Vagina (tissue), 2 donors: ENCODE measurements at places on chromosomes 5 and 9. TPM values are rescaled to one million over a fixed set of nuclear protein-coding genes. Genes with fewer than 3 reads are reported as not detected.
A peak's percentile ranks its signal among the peaks of the same experiment; 100 is the strongest.

DNA sequence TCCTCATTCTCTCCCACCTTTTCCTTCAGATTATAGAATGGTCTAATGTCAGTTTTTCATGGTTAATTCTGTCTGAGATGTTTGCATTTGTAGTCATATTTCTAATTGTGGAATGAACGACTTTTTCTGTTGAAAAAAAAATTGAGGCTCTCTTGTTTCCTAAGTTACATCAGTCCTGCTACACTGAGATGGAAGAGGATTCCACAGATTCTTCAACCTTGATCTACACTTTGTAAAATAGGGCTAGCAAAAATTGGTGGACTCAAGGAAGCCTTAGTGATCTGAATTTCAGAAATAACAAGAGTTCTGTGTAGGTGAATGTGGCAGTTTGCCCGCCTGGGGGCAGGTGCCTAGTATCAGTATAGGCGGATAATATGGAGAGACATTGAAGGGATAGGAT lies 51.9 kb downstream of the ERBIN start:
- no peaks in the 10 kb centered on the region for H3K27me3 ChIP-seq
- H3K4me3 ChIP-seq, result no peak overlapping the region
- H3K4me1 ChIP-seq, result peaks cover 6% of the 10 kb centered on the region
- no peaks in the 10 kb centered on the region for H3K36me3 ChIP-seq
- no peak for DNase-seq

DNA sequence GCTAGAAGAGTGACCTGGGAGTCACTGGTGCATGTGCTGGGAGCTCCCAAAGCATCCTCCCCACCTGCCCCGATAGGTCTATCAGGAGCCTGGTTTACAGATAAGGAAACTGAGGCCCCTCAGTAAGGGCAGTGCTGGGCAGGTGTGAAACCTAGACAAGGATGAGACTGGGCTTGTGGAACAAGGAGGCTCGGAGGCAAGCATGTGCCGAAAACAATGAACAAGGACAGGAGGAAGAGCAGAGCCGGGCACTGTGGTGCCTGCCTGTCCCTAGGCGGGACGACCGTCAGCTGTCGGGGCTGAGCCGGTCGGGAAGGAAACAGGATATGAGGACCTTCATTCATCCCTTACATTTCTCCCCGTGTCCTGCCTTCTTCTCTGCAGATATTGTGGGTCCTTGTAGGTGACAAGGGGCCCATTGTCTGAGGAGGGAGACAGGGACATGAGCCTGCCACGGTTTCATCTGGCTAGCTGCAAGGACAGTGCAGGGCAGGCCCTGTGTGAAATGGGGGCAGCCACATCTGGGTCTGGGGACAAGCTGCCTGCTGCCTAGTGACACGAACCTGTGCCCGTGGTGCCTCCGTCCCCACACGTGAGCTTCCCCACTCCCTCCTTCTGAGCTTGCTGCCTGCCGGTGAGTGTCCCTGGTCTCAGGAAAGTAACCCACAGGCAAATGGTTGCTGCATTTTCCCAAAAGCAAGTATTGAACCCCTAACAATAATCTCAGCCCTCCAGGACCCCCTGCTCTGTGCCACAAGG lies 18.6 kb downstream of the FGD3 start:
- peak overlapping the region; percentile 53 for H3K27ac ChIP-seq
- H3K4me3 ChIP-seq, result peak overlapping the region; percentile 5
- H3K36me3 ChIP-seq, result no peaks in the 10 kb centered on the region
- no peak for DNase-seq
- no peaks in the 10 kb centered on the region for H3K27me3 ChIP-seq

DNA sequence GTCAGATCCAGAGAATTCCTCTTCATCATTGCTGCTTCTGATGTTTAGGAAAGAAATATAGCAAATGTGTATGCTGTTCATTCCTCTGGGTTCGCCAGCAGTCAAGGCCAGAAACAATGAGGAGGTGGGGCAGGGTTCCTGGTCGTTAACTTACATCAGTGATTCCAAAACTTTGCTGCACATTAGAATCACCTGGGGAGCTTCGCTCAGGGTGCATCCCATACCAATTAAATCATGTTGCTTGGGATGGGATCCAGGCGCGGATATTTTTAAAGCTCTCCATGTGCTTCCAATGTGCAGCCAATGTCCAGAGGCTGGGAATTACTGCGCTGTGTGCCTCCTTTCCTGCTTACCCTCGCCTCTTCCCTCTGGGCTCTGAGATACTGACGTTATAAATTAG lies 227.9 kb upstream of the KLF9 start:
- H3K27ac ChIP-seq, result no peak overlapping the region
- no peaks in the 10 kb centered on the region for H3K36me3 ChIP-seq
- no peak for DNase-seq
- no peaks in the 10 kb centered on the region for H3K4me1 ChIP-seq

DNA sequence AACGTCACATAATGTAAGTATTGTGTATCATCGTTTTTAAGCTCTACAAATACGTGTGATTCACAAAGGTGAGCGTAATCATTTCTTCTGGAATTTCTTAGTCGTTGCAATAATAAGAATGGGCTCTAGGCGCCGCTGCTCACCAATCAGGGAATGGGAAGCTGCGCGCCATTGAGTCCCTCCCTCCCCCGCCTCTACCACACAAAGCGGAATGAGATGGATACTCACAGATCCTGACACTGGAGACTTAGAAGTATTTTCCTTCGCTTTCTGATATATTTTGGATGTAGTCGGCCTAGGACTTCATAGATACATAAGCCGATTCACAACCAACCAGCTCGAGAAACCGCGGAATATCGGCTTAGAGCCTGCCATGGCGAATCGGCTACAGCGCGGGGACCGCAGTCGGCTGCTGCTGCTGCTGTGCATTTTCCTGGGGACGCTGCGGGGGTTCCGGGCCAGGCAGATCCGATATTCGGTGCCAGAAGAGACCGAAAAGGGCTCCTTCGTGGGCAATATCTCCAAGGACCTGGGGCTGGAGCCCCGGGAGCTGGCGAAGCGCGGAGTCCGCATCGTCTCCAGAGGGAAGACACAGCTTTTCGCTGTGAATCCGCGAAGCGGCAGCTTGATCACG lies at the start of gene PCDHGA11:
TSS of gene PCDHGA11 (plus strand) at position 197 of the 634 bp plus-strand sequence. CDS start at position 374, 177 bp downstream.
- no peaks in the 10 kb centered on the region for H3K27me3 ChIP-seq
- H3K4me1 ChIP-seq, result no peaks in the 10 kb centered on the region
- H3K4me3 ChIP-seq, result peak within 1 kb of the TSS; percentile 17
- H3K27ac ChIP-seq, result no peak within 1 kb of the TSS
- no peak for DNase-seq
- H3K36me3 ChIP-seq, result peaks cover 4% of the 10 kb centered on the region

- no peak for DNase-seq
- H3K27ac ChIP-seq, result no peak overlapping the region
- no peaks in the 10 kb centered on the region for H3K36me3 ChIP-seq
- no peaks in the 10 kb centered on the region for H3K27me3 ChIP-seq
- no peaks in the 10 kb centered on the region for H3K4me1 ChIP-seq
Measured at GRCh38 chr9:87108661-87109060, 161.4 kb upstream of the GAS1 start.

DNA sequence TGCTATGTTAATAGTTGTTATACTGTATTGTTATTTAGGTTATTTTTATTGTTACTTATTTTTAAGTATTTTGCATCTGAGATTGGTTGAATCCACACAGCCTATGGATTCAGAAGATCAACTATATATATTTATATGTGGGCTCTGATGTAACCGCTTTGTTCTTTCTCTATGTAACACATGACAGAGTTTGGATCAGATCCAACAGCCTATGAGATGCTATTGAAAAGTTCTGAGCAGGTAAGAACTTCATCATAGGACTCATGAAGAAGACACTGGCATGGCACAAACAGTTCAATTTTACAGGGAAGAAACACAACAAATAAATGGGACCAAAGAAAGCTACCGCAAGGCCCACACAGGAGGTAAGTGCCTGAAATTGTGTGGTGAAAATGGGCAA lies 93.4 kb downstream of the GNAQ start:
- peaks cover under 1% of the 10 kb centered on the region for H3K4me1 ChIP-seq
- no peak overlapping the region for H3K27ac ChIP-seq
- no peak for DNase-seq
- H3K36me3 ChIP-seq, result no peaks in the 10 kb centered on the region

- no peak for DNase-seq
- no peak overlapping the region for H3K4me3 ChIP-seq
- no peaks in the 10 kb centered on the region for H3K4me1 ChIP-seq
Measured at GRCh38 chr5:138068742-138069600, 14.9 kb upstream of the WNT8A start.

- no peaks in the 10 kb centered on the region for H3K27me3 ChIP-seq
- no peak overlapping the region for H3K4me3 ChIP-seq
- no peaks in the 10 kb centered on the region for H3K36me3 ChIP-seq
- H3K27ac ChIP-seq, result no peak overlapping the region
- DNase-seq, result no peak
- no peaks in the 10 kb centered on the region for H3K4me1 ChIP-seq
Measured at GRCh38 chr9:75482566-75482965, 394.3 kb downstream of the OSTF1 start.

GRCh38 chr9:95315108-95315746 lies 2.3 kb downstream of the FANCC start:
- no peaks in the 10 kb centered on the region for H3K27me3 ChIP-seq
- peaks cover 17% of the 10 kb centered on the region for H3K4me1 ChIP-seq
- no peaks in the 10 kb centered on the region for H3K36me3 ChIP-seq
- no peak for DNase-seq
- H3K4me3 ChIP-seq, result no peak overlapping the region

DNA sequence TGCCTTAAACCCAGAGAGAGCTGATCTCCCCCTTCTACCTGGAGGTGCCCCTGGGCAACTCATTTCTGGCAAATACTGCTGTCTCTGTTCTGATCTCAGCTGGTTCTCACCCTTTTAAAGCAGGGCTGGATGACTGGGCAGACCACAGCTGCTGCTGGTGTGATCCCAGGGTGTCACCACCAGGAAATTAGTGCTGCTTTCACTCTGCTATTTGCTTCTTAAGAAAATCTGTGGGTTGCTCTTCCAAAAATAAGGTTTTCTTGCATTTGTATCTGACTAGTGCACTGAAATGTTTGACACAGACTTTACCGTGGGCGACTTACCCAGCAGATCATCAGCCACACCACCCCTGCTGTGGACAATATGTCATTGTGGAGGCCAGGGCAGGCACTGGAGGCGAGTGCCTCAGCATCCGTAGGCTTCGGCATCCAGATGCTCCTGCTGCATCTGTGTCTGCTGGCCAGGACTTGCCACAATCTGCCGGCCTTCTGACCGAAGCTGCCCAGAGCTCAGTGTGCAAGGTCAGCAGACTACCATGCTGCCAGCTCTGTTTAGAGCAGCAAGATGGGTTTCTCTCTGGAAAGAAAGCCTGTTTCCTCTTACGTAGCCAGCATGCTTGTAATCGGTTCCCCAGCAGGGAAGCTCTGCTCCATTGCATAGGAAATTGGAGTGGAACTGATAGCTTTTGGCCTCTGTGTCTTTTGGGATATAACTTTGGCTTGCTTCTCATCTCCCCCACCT lies 13.6 kb downstream of the ARHGAP26 start:
- H3K4me1 ChIP-seq, result peaks cover 25% of the 10 kb centered on the region
- DNase-seq, result no peak
- no peaks in the 10 kb centered on the region for H3K36me3 ChIP-seq
- H3K27me3 ChIP-seq, result no peaks in the 10 kb centered on the region
- H3K4me3 ChIP-seq, result peak overlapping the region; percentile 21

Gene SLC34A3
- not detected for total RNA-seq

Gene LNPEP
- total RNA-seq, result 33.9 TPM
